ENCODE measurements at places on chromosomes 7 and 10. TPM values are rescaled to one million over a fixed set of nuclear protein-coding genes. Genes with fewer than 3 reads are reported as not detected.

The METTL27 gene
- total RNA-seq: 0.69 TPM

The SUV39H2 gene
- total RNA-seq: 22.3 TPM

The OR2A5 gene
- total RNA-seq: not detected

The AHR gene
- 49.0 TPM for total RNA-seq

The CNNM1 gene
- 0.26 TPM for total RNA-seq

DNA sequence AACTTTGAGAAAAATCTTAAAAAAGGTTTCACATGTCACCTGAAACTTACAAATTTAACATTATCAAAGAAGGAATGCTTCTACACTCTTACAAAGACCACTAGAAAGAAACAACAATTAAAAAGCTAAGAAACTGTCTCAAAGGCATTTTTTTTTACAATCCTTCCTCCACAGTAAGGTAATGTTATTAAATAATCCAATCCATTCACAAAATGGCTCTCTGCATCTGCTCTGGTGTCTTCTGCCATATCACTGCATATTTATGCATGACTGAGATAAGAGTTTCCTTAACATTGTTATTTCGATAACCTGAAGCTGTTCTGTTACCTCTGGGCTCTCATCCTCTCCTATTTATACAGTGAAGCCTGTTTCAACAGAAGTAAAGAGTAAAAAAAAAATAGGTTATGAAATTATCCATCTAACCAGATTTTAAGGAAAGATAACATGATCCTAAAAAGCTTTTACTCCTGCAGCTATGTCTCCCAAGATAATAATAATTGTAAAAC, 8.5 kb downstream of the HNRNPA2B1 start:
- DNase-seq: no peak

DNA sequence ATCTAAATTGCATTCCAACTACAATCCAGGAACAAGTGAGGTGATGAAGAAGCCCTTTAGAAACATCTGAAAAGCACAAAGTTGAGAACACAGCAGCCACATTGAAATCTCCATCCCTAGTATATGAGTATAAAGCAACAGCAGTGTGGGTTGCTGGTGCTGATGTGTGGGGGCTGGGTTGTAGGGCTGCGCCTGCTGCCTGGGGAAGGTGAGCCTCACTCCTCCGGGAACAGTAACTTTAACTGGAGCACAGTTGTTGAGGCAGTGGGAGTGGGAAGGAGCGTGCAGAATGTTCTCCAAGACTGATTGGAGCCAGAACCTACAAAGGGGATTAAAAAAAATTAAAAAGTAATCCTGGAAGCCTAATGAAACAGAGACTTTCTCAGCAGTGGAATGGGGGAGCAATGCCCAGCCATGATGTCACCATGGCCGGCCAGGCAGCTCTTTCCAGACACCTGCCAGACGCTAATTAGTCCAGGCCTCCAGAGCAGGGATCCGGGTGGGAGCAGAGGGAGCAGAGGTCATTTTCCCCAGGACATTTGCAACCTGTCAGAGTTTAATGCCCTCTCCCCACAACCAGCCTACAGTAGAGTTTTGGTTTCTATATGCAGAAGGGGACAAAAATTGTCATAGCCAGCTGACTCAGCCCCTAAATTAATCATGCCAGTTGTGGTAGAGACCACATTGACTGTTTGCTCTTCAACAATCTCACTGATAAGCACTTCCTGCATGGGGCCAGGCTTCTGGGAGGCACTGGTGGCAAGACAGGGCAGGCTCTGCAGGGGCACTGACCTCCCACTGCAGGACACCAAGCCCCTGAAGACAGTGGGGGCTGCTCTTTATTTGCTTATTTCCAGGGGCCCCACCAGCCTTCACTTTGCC, 133.0 kb upstream of the ZNF32 start:
- DNase-seq: peak; percentile 48

- DNase-seq: no peak
These were observed 27.6 kb downstream of the WDR86 start for GRCh38 chr7:151382079-151382885.

GRCh38 chr7:4809091-4809591, 33.7 kb downstream of the AP5Z1 start:
- no peak for DNase-seq

DNA sequence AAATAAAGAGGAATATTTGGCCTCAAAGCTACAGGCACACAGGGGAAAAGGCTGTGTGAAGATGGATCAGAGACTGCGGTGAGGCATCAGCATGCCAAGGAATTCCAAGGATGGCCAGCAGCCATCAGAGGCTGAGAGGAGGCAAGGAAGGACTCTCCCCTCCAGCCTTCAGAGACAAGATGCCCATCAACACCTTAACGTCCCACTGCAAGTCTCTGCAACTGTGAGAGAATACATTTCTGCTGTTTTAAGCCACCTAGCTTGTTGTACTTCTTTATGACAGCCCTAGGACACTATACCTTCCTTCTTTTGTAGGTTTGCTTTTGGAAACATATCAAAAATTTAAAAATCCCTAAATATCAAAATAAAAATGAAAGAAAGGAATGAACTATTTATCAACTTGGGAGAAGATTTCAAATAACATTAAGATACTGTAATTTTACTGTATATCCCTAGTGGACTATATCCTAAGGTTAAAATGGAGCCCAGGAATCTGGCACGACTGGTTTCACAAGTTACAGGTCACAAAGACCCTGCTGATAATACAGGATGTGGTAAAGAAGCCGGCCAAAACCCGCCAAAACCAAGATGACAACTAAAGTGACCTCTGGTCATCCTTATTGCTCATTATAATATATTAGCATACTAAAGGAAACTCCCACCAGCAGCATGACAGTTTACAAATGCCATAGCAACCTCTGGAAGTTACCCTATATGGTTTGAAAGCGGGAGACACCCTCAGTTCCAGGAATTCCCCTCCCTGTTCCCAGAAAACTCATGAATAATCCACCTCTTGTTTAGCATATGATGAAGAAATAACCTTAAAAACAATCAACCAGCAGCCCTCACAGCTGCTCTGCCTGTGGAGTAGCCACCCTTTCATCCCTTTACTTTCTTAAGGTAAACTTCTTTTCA, 185.2 kb downstream of the AVL9 start:
- no peak for DNase-seq

GRCh38 chr10:34916314-34916713, 101.2 kb upstream of the PARD3 start:
- DNase-seq: no peak

DNA sequence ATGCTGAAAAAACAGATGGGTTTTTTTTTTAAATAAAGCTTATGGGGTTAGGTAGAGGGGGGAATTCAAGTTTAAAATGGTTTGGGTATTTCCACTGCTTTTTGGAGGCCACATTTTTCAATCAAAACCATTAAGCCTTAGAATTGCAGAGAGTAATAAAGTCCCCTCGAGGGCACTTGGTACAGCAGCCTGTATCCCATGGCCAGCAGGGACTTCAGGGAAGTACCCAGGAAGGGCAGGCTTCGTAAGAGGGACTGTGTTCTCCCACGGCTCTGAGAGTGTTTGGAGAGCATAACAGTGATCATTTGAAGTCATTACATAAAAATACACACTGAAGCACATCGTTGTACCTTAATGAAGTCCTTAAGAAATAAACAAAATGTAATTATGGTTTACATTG, 432.7 kb downstream of the DPP6 start:
- DNase-seq: no peak

GRCh38 chr10:35274498-35275060, 61.7 kb upstream of the CCNY start:
- DNase-seq: no peak

DNA sequence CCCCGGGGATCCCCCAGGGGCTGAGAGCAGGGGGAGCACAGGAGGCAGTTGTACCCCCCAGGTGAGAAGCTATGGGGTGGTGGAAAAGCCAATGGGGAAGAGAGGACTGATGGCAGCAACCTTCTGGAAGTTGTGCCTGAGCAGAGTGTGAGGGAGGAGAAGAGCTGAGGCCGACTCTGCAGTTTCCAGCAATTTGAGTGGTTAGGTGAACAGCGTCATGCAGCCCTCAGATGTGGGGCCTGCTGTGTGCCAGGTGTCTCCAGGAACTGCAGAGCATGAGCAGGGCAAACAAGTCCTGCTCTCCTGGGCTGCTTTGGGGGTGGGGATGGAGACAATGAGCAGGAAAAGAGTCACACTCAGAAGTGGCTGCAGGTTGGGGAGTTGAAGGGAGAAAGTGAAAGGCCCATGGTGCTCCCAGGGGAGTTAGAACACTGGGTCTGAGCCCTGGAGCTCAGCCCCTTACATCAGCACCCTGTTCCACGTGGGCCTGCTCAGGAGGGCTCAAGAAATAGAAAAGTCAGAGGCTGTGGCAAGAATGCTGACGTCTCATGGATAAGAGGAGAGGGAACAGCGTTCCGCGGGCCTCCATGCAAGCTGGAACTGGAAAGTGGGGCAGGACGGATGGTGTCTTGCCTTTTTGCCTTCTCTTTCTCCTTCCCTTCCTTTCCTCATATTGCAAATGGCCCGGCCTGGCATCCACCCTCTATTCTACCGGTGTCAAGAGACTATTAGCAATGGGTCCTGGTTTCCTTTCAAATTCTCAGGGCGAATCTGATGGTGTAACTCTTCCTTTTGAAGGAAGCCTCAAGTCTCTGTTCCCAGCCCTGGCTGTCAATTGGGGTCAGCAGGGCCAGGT, 4.0 kb upstream of the AFAP1L2 start:
- DNase-seq: no peak

DNA sequence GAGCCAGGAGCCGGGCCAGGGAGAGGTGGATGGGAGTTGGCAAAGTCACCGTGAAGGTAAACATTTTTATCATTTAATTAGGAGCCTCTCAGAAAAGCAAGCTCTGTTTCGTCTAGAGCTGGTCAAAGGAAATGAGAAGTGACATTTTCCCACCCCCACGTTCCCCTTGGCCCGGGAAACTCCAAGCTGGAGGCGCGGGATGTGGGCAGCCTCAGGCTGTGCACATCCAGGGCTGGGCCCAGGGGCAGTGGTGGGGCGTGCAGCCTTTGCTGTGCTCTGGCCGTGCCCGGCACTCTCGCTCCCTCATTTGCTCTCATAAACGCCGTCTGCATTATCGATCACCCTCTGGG, 135.6 kb upstream of the RET start:
- DNase-seq: no peak

DNA sequence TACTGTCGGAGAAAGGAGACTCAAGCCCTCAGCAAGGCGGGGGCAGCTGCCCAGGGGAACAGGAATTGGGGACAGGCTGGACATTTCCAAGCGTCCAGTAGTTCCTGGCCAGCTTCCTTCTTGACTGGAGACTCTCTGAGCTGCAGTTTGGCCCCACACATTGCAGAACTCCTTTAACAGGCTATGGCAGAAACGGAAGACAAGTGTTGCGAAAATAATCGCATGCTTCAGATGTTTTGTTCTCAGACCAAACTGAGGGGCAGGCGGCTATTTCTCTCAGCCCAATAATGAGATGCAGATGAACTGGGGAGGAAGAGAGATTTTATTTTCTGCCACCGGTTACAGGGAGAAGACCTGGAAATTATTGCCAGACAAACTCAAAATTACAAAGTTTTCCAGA, 88.0 kb upstream of the PFKP start:
- no peak for DNase-seq

GRCh38 chr7:129465080-129465479, 30.8 kb downstream of the STRIP2 start:
- no peak for DNase-seq

DNA sequence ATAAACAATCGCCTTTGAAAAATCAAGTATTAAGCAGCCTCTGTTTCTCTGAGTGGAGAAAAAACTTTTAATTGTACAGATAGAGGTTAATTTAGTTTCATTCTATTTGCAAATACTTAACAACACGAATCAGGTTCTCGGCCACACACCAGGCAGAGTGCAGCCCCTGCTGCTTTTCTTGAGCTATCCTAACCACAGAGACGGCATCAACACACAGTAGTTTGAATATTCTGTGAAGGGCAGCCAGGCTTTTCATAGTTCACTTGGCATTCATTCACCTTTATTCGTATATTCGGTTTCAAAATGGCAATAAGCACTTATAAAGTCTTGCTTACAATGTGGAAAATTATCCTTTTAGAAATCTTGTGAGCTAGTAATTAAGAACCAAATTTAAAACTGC, 5.7 kb downstream of the ADARB2 start:
- DNase-seq: no peak

- DNase-seq: no peak
These were observed 220 bp upstream of the ZKSCAN5 start for GRCh38 chr7:99504281-99504602.

DNA sequence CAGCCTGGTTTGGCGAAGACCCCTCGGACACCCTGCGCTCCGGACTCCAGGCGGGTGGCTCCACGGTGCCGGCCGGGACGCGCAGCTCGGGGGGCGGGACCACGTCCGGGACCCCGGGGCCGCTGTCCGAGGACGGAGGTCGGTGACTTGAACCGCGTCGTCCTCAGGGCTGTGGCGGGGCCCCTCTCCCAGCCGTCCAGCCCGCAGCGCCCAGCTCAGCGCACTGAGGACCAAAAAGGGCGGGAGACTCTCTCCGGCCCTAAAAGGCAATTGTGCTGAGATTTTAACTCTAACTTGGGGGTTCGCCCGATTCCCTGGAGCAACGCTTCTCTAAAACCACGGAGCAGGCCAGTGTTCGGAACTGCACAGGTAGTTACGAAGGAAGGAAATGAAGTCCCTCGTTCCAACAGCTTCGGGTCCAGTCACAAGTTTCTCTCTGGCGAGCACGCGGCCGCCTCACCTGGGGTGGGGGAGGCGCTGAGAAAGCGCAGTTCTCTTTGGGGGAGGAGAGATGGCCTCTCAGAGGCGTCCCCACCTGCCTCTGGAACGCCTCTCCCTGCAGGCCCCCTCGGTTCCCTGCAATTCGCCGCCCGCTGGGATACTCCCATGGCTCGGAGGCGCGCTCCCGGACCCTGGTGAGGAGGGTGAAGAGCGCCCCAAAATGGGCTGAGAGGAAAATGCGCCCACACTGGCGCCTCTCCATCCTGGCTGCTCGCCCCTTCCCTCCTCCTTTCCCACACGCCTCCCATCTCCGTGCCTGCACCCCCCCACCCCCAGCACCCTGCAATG, 352.7 kb downstream of the DNAJB6 start:
- no peak for DNase-seq

DNA sequence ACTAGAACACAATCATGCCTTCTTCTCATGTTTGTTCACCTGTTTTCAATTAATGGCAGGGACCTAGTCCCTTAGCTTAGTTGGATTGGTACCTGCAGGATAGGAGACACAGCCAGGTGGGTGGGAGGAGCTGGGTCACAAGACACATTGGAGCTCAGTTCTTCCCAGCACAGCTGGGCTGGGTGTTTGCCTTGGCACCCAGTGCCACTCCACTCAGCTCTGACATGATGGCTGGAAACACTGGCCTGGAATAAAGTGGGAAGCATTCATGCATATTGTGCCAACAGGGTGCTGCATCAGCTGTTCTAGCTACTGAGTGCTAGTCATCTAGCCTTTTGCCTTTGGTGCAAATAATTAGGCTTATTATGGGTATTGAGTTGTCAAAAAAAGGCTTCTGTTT, 226.1 kb downstream of the PTEN start:
- DNase-seq: no peak

- DNase-seq: peak; percentile 57
These were observed 52.2 kb upstream of the MKI67 start for GRCh38 chr10:128178302-128178958.

DNA sequence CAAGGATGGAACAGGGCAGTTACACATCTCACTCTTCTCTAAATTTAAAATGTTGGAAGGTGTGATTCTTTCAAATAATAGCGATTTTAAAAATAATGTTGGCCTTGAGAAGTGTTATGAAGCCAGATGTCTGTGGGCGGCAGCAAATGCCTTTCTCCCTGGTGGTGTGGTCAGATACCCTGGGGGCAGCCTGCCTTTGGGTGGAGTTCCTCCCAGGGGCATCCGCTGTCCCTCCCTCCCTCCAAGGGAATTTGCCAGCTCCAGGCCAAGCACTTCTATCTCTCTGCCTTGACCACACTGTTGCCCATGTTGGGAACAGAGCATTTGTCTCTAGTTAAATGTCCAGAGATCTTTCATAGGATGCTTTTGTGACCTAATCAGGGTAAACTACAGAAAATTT, 121.4 kb downstream of the POU6F2 start:
- DNase-seq: no peak

- DNase-seq: no peak
These were observed 12.5 kb downstream of the ASNS start for GRCh38 chr7:97859606-97860204.

Measured in activated naive CD8-positive, alpha-beta T cell treated with anti-CD3 and anti-CD28 coated beads, Interleukin-2, amount 10 ng/mL, durations not matched to agents 7 days and 5 days (primary cell).